ENCODE measurements at places on chromosomes 6 and 20. TPM values are rescaled to one million over a fixed set of nuclear protein-coding genes. Genes with fewer than 3 reads are reported as not detected.

Gene ADGRB3
- total RNA-seq, result 0.20 TPM

GRCh38 chr6:28727559-28728211 lies 196.1 kb downstream of the TRIM27 start:
- no peak for DNase-seq

DNA sequence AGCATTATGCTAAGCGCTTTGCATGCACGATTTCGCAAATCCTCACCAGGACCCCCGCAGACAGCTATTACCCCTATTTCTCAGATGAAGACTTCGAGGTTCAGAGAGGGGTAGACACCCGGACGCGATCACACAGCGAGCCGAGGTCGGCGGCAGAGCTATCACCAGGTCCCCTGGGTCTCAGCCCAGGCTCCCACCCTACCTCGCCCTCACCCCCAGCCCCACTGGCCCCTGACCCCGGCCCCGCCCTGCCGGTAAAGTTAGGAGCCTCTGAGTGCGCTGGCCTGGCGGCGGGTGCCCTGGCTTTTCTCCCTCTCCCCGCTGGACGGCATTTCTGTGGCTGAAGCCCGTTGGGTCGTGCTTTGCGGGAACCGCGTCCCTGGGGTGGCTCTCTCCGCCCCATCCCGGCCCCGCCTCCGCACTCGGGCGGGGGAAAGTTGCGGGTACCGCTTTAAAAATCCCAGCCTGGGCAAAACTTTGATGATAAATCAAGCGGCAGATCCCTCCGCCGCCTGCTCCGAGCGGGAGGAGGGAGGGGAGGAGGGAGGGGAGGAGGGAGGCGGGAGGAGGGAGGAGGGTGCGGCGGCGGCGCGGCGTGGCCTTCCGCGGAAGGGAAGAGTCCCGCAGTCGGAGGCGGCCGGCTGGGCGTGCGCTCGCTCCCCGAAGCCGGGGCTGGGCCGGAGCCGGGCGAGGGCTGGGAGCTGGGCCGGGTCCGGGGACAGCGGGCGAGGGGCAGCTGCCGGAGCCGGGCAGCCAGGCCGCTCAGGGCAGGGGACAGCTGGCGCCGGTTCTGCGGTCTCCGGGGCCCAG lies at the start of gene VSTM2L:
VSTM2L (plus strand) TSS at position 624 of the 810 bp plus-strand sequence. CDS start 224 bp downstream, outside the sequence.
- no peak for DNase-seq

DNA sequence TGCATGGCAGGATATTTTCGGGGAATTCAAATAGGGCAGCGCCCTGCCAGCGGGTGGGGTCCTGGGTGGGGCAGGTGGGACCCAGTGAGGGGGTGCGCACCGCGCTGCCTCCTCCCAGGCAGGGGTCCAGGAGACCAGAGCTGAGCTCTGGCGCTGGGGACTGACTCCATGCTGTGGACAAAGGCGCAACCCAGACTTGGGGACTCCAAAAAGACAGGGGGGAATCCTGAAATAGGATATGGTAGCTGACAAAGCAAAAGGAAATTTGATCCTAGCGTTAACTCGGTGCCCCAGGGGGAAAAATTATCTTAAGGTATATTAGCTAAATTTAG lies 23.6 kb downstream of the TFAP2A start:
- DNase-seq, result no peak

- DNase-seq, result no peak
Observed at GRCh38 chr20:3749689-3750531, 17.4 kb downstream of the HSPA12B start.

DNA sequence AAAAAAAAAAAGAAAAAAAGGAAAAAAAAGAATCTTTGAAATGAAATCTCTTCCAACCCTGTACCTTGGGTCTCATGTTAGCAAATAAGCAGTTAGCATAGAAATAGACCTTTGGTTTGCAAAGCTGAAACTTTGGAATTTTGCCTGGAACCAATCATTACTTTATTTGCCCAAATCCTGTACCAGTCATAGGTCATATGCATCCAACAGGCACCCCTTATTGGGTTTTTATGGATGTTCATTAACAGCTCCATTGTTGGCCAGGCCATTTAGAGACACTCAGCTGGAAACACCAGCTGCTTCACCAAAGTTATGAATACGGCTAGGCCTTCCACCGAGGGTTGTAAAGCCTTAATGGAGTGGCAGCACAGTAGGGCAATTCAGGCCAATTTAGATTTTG lies 53.0 kb downstream of the ALDH8A1 start:
- no peak for DNase-seq

- DNase-seq, result no peak
Observed at GRCh38 chr6:89067796-89068195, 12.8 kb upstream of the PNRC1 start.

GRCh38 chr20:6104493-6105188 lies 18.2 kb downstream of the FERMT1 start:
- no peak for DNase-seq

GRCh38 chr6:10413850-10414738 lies 780 bp downstream of the TFAP2A start:
- DNase-seq, result no peak

Data from psoas muscle (tissue), 8 donors.